NCI-H526 (cell line): ENCODE measurements at places on chromosomes 6 and 20.
A peak's percentile ranks its signal among the peaks of the same experiment; 100 is the strongest.

GRCh38 chr6:19866173-19866984 lies 29.2 kb downstream of the ID4 start:
- DNase-seq, result peak; percentile 35

DNA sequence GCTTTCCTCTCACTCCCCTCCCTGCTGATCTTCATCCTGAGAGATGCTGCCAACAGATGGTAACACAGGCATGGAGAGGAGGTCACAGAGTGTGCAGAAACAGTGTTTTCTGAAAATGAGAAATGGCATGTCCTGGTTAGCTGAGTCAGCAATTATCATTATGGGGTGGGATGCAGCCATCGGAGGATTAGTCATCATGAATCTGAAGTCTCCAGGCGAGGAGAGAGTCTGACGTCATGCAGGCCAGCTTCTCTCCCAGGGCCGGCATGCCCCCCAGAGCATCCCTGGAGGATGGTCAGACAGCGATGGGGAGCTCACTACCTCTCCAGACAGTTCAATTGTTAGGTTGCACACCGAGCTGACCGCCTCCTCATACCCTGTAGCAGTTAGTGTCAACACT lies 4.7 kb upstream of the GTSF1L start:
- DNase-seq, result no peak

- no peak for DNase-seq
Observed at GRCh38 chr6:158313989-158314388, 1.7 kb downstream of the TULP4 start.

DNA sequence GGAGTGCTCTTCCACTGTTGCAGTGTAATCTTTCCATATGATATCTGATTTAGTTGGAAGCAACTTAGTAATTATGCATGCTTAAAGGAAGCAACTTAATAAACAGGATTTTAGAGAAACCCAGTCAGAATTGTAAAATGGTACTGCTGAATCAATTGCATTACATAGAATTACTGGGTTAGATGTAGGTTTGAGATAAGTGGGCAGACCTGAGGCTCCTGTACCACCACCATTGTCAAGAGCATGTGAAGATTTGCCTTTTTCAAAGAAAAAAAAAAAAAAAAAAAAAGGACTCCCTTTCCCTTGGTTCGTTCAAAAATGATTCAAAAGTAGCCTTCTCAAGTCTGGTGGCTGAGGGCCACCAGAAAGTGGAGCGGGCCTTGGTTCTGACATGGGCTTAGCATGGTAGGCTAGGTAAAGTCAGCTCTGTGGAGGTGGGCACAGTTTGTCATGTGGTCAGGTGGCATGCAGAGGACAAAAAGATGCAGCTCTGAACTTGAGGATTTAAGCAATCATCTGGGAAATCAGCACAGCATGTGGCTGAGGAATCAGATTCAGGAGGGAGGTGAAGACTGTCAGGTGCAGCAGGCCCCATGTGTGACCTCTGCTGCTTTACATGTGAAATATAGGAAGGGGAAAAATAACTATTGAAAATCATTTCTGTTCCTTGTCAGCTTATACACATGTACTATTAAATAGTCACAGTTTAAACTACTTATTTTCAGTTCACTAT lies 32.4 kb downstream of the ARID1B start:
- DNase-seq, result no peak

- DNase-seq, result no peak
Observed at GRCh38 chr6:35463292-35463691, 4.9 kb upstream of the RPL10A start.

DNA sequence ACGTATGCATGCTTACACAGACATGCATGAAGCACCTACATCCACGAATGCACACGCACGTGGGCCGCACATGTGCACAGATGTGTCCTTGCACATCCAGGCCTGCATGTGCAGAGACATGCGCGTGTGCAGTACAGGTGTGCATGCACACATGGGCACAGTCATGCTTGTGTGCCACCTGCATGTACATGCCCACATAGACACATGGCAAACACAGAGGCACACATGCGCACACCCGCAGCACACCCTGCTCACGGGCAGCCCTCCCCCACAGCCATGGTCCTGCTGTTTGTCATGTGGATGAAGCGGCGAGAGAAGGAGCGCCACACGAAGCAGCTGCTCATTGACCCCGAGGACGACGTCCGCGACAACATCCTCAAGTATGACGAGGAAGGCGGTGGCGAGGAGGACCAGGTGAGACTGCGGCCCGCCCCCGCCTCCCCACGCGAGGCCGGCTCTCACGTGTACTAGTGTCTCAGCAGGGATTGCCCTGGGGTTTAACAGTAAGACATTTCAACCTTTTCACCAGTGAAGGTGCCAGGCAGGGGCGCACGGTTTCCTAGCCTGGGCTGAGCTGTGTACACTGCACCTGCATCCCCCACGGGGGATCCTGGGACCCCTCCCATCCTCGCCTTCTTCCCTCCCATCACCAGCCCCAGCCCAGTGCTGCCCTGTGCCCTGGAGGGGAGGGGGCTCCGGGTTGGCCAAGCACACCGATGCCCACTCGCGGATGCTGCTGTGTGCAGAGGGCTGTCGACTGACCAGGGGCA lies 132.8 kb downstream of the TAF4 start:
- no peak for DNase-seq

DNA sequence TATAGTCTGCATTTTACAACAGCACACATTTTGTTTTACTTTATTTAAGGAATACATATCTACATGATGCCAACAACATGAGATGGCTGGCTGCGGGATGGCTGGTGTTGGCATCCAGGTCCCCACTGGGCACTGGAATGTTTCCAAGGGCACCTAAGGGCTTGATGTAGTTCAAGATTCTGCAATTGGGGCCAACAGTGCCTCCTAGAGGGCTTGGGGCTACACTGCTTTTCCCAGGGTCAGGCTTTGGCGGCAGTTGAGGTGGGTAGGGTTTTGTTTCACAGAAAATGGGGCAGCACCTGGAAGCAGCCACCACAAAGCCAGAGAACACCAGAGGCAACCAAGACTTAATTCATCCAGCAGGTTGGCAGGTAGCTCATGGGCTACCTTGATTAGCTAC lies 202.2 kb upstream of the PRND start:
- no peak for DNase-seq

- peak; percentile 85 for DNase-seq
Observed at GRCh38 chr20:60210779-60211617, 252.8 kb downstream of the CDH26 start.

- no peak for DNase-seq
Observed at GRCh38 chr6:55916188-55916587, 40.8 kb upstream of the BMP5 start.

DNA sequence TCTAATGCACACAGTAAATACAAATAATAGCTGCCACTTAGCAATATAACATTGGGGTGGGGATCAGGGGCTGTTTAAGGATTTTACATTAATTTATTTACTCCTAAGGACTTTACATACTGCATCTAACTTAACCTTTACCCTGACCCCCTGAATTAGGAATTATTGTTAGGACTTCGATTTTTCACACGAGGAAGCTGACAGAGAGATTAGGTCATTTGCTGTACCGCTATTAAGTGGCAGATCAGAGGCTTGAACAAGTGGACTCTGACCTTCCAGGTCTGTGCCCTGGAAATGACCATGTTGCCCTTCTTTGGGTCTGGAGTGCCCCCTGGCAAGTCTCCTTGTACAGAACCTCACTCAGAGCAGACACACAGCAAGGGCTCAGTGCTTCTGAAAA lies 5.2 kb upstream of the ELMO2 start:
- no peak for DNase-seq

DNA sequence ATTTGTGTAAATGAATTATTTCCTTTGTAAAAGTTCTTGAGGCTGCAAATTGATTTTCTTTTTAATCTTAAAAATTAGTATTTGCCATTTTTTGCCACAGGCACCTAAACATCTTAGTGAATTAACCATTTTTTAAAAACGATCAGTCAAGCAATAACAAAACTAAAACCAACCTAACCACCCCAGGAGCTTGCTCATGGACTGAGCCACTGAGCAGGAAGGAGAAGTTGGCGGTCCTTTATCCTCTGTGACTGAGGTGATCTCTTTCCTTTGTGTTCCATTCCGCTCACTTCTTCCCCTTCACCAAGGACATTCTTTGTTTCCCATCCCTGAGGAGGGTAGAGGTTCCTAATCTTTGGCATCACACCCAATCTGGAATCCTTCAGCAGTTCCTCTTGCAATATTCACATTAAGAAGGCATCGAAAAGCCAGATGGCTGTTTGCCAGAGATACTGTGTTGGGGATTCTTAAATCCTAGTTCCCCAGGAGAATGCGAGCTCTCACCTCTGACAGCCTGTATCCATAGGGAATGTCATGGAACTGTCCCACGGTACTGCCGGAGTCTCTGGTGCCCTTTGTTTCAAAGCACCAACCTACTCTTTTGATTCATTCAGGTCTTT lies 30.5 kb downstream of the RPRD1B start:
- no peak for DNase-seq
